NCI-H187 (cell line): ENCODE measurements at places on chromosomes 2 and 18.

DNA sequence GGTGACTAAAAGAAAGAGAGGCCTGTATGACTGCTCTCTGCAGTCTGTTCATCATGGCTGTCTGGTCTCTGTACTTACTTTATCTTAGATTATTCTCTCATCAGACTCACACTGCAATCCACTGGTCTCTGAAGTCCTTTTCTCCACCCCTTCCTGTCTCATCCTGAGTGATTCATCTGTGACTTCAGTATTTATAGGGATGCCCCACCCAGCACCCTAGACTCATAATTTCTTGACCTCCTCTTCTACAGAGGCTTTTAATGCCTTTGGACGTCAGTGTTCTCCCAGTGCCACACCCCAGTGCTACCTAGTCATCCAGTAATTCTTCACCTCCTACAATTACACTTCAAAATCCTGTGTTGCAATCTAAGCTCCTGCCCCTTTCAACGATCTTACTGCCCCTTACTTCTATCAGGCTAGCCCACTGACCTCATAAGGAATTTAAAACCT is 14.9 kb upstream of the ITPRID2 start:
- DNase-seq: no peak

- no peak for DNase-seq
These were observed 81.3 kb upstream of the TMEM178A start for GRCh38 chr2:39584283-39584965.

- no peak for DNase-seq
These were observed 125.2 kb downstream of the SH3BP4 start for GRCh38 chr2:235077046-235077445.

- no peak for DNase-seq
These were observed 1102.6 kb upstream of the PIK3C3 start for GRCh38 chr18:40852406-40852805.

GRCh38 chr18:50696436-50696835 is 123.4 kb downstream of the MRO start:
- DNase-seq: no peak

- no peak for DNase-seq
These were observed 130.6 kb downstream of the RAD51AP2 start for GRCh38 chr2:17387591-17387990.

DNA sequence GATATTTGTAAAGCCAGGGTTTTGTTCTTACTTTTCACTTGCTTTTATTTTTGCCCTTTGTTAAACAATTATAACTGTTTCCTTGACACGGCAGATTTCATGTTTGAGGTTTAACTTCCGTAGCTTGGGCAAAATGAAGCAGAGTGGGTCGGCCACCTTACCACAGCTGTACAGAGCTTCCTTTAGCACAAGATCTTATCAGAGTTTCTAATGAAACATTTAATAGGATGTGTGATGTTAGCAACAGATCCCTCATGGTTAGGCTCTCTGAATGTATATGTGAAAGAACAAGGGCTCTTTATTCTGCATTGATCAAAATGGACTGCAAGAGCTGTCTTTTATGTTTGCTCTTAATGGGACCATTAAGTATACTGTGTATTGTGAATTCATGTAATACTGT is 22.3 kb downstream of the RNF125 start:
- DNase-seq: no peak

GRCh38 chr18:13368080-13368813 is 149.7 kb downstream of the LDLRAD4 start:
- DNase-seq: no peak

GRCh38 chr18:2994603-2995432 is 18.1 kb downstream of the LPIN2 start:
- DNase-seq: no peak

DNA sequence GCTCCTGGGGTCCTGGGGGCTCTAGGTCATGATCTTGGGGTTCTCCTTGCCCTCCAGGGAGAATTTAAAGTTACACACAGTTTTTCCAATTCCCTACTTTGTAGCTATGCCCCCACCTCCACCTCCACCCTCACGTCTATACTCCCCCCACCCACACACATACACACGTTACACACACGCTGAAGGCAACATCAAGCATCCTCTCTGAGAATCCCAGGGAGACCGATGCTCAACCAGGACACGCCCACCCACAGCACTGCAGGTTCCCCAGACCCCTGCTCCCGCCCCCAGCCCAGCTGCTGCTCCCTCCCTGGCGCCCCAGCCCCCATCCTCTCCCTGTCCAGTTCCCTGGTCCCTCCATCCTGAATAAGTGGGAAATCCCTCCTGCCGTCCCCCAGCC is 6.4 kb upstream of the TNS1 start:
- no peak for DNase-seq

GRCh38 chr2:105780606-105781005 is 35.9 kb downstream of the NCK2 start:
- DNase-seq: no peak

DNA sequence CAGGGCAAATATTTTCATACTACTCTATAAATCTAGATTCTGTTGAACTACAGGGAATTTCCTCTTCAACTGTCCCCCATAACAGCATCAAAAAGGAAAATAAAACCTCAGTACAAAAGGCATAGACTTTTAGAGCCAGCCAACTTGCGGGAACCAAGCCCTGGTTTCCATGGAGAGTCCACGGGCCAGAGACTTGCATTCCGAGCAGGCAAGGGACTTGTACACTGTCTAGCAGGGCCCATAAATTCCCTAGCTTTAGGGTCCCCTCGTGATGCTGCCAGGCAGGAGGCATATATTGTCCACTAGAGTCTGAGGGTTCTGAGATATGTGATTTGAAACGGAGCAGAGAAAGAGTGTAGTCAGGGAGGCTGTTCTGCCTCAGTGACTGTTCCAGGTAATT is 153.1 kb upstream of the SLC14A2 start:
- no peak for DNase-seq

DNA sequence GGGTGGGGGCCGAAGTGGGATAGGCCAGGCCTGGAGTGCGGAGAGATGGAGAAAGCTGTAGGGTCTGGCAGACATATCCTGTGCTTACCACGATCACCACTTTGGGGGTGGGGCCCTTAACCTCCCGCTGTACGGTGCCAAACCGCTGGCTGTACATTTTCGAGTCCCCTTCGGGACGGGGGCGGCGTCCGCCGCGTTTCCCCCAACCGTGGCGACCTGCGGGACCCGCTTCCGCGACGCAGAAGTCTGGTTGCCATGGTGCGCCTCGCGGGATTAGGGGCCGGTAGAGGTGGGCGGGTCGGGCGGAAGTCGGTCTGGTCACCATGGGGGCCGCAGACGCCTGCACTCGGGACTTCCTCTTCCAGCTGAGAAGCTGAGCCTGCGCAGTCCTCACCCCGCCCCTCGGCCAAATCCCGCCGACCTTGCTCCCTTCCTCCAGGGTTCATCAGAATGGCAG is at the start of gene CFAP53:
TSS of gene CFAP53 (minus strand) at position 248 of the 457 bp plus-strand sequence. CDS start at position 157, 91 bp downstream.
- no peak for DNase-seq

DNA sequence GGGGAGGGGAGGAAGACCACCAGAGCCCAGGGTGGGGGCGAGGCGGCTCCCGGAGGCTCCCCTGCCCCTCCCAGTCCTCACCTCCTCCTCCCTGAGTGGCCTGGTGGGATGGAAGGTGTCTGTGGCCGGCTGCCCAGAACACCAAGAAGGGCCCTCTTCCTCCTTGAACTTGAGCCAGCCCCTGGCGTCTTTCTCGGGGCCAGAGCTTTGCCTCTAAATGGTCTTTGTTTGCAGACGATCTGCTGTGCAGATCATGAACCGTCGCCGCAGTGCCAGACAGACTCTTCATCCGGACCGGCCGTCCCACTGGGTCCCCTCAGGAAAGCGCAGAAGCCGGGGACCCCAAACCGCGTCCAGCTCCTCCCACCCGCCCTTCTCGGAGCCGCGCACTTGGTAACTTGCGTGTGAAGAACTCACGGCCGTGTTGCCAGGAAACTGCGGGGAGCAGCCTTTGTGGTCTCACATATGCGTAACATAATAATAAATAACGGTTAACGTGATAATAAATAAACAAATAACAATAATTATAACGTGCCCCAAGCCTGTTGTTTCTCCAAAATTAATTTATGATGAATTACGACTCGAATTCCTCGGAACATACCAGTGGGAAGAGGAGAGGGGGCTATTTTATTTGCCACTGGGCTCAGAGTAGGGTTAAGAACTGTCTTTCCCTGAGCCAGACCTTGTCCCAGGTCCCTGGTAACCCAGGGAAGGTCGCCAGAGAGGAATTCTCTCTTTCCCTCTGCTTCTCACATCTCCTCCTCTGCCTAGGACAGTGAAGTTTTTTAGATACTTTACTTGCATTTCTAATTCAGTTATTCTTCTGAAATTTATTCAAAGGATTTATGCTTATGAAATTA is 41.0 kb downstream of the PTGR3 start:
- no peak for DNase-seq

GRCh38 chr2:55807900-55808299 is 114.3 kb upstream of the PNPT1 start:
- no peak for DNase-seq

GRCh38 chr2:150279686-150280085 is 207.8 kb downstream of the RND3 start:
- no peak for DNase-seq

GRCh38 chr18:28171837-28172236 is 5.1 kb downstream of the CDH2 start:
- DNase-seq: no peak

DNA sequence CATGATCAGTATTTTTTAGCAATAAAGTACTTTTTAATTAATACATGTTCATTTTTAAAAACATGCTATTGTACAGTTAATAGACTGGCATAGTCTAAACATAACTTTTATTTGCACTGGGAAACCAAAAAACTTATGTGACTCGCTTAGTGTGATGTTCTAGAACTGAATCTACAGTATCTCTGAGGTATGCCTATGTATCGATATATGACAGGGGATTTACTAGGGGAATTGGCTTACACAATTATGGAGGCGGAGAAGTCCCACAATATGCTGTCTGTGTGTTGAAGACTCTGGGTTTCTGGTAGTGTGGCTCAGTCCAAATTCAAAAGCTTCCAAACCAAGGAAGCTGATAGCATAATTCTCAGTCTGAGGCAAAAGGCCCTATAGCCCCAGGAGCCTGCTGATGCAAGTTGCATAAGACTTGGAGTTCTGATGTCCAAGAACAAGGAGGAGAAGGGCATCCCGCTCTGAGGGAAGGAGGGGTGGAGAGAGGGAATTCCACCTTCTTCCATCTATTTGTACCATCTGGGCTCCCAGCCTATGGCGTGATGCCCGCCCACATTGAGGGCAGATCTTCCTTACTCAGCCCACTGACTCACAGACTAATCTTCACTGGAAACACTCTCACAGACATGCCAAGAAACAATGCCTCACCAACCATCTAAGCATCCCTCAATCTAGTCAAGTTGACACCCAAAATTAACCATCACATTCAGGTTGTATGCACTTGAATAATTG is 27.5 kb downstream of the ZNF638 start:
- no peak for DNase-seq

GRCh38 chr2:233448220-233448559 is 93.9 kb downstream of the DGKD start:
- no peak for DNase-seq

- no peak for DNase-seq
These were observed 182.4 kb downstream of the CTNNA2 start for GRCh38 chr2:79695248-79695647.

- DNase-seq: peak; percentile 40
These were observed 614.1 kb upstream of the VRK2 start for GRCh38 chr2:57432528-57432927.

DNA sequence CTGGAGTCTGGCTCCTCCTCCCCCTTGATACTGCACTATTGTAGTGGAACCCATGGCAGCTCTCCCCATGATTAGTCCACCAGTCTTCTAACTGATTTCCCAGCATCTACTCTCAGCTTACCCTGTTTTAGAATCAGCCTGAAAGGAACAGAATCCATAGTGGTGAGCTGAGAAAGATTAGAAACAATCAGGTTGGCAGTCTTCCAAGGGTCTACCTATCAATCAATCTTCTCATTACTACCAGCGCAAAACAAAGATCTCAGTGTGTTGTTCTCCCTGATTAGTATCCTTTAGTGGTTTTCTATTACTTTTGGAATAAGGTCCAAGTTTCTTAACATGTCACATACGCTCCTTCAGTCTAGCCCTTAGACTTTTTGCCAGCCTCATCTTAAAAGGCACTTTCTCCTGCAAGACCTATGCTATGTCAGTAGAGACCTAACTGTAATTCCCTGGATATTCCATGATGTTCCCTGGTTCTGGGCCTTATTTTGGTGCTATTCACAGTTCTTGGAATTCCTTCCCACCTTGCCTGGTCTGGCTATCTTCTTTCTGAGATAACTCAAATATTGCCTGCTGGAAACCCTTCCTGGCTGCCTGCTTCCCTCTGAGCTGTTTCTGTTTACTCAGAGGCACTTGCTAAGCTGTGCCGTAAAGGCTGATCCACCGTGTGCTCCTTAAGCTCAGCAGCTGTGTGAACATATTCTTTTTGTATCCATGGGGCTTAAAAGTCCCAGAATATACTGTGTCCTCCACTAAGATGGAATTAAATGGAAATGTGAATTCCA is 32.6 kb downstream of the LAMA3 start:
- DNase-seq: no peak

GRCh38 chr2:149741646-149742045 is 154.1 kb upstream of the MMADHC start:
- DNase-seq: no peak

DNA sequence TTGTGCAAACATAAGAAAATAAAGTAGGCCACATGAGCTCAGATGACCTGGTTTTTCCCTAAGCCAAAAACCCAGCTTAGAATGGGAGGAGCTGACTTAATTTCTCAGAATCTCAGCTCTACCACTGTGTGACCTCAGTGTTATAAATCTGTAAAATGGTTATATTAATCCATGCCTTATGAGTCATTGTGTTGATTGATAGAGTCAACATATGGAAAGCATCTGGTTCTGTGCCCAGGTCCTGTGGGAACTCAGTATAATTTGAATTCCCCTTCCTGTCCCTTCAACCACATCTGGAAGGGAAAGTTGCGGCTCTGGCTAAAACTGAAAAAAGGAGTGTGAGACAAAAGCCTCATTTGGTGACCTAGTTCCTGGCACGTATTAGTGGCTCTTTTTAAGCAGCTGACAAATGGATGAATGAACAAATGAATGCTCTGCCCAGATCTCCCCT is 25.7 kb downstream of the TMEM177 start:
- no peak for DNase-seq

- DNase-seq: no peak
These were observed 19.8 kb upstream of the NT5DC4 start for GRCh38 chr2:112701052-112701451.
